ENCODE measurements at places on chromosomes 12 and 14.

GRCh38 chr14:72590577-72590976, 303.3 kb downstream of the DPF3 start:
- DNase-seq = no peak

GRCh38 chr12:89016970-89017778, 335.1 kb downstream of the DUSP6 start:
- DNase-seq = no peak

GRCh38 chr14:50808053-50808452, 22.9 kb downstream of the NIN start:
- no peak for DNase-seq

- no peak for DNase-seq
Observed at GRCh38 chr12:82833481-82833880, 146.8 kb downstream of the TMTC2 start.

GRCh38 chr14:39398382-39398781, 33.9 kb downstream of the FBXO33 start:
- DNase-seq = no peak

DNA sequence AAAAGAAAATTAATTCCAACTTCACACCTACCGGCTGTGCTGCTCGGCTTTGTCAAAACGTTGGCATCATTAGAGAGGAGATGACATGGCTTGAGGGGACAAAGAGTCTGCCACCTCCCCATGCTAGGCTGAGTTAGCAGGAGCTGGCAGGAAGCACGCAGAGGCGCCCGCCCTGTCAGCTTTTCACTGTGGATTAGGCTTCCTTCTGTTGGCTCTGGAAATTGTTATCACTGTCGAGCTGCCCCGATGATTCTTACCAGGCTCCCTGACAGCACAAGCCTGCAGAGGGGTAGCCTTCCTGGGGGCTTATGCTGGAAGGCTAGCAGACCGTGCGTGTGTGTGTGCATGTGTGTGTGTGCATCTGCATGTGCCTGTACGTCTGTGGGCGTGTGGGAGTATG, 490.9 kb upstream of the TBX3 start:
- DNase-seq = no peak

DNA sequence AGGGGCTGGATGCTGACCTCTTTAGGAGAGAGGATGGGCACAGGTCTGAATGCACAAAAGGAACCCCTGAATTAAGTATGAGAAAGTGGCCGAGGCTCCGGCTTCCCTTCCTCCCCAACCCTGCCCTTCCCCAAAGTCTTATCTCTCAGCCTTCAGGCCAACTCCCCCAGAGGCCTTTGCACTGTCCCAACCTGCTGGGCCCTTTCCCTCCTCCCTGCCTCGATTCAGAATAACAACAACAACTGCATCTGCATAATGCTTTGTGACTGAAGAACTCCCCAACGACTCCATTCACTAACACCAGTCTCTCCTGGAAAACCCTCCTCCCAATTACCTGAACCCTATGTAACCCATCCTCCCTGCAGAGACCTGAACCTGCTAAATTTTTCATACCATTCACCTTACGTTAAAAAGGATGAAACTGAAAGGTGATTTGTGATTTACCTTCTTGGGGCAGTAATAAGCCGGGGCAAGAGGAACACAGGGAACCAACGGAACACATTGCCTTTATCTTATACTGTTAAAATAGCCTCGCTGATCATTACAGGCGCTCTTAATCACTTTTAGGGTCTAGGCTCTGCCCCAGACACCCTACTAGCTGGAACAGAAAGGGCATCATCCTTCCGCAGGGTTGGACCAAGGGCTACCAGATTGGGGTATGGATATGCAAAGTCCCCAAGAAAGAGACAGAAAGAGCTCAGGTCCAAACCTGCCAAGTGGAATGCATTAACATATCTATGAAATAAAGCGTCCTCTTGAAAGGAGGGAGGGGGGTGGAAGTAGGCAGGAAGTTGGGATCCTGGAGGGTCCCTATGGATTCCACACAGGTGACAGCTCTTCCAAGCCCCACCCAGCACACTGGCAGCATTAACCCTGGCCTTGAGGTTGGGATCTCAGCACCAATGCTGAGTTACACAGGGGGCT, 24.2 kb upstream of the FOXN3 start:
- DNase-seq = no peak

GRCh38 chr14:65731933-65732506, 319.5 kb downstream of the FUT8 start:
- no peak for DNase-seq

- DNase-seq = no peak
Observed at GRCh38 chr14:84922370-84922769, 607.6 kb upstream of the FLRT2 start.

- DNase-seq = no peak
Observed at GRCh38 chr12:31803306-31804184, 74.7 kb upstream of the AMN1 start.

Data from omental fat pad (tissue), 4 donors.